ENCODE measurements at places on chromosomes 12 and 14.

GRCh38 chr14:92456215-92457015 is 57.2 kb upstream of the RIN3 start:
- peak; percentile 79 for DNase-seq

DNA sequence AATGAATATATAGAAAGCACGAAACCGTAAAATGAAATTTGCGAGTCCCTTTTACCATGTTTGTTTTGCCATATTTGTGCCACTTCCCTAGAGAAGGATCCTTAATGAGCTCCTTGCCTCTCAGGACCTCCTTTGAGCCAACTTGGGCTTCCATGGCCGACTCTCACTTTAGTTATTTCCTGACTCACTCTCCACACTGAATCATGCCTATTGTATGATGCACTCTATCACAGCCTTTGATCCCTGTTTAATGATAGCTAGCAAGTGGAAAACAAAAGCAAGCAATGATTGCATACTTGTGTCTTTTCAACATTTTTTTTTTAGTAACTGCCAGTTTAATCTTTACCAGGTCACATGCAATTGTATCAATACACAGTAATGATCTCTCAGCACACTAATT is 153.2 kb downstream of the CCER1 start:
- DNase-seq = no peak

GRCh38 chr12:105483691-105484090 is 153.2 kb downstream of the C12orf75 start:
- no peak for DNase-seq

DNA sequence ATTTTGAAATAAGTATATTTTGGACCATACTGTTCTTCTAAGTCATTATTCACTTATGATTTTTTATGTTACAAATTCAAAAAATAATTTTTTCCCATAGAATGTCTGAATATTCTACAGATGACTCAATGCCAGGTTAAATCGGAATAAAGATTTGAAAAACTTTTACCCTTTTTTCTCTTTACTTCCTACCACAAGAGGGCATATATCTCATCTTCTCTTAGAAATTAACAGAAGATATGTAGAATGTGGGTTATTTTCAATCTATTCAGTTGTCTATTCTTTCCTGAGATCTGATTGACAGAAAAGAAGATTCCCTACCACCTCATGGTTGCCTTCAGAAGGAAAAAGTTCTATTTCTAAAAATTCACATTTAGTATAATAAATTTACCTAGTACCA is 53.0 kb upstream of the KITLG start:
- DNase-seq = no peak

GRCh38 chr12:111444925-111445725 is 39.4 kb downstream of the SH2B3 start:
- DNase-seq = no peak

DNA sequence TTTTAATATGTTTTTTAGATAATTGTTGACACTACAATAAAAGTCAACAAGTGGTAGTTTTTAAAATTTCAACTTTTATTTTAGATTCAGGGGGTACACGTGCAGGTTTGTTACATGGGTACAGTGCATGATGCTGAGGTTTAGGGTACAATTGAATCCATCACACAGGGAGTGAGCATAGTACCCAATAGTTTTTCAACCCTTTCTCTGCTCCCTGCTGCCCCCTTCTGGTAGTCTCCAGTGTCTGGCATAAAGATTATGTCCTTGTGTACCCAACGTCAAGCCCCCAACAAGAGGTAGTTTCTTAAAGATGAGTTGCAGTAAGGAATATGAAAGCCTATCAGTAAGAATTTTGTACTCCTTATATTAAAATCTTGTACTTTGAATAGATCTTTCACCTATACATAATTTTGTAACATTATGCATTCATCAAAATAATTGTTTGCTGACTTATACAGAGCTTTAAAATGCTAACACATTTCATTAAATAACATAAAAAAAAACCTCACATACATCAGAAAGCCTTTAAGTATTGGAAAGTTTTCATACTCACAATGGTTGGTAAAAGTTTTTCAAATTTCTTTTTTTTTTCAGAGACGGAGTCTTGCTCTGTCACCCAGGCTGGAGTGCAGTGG is 5.4 kb upstream of the RALGAPA1 start:
- no peak for DNase-seq

DNA sequence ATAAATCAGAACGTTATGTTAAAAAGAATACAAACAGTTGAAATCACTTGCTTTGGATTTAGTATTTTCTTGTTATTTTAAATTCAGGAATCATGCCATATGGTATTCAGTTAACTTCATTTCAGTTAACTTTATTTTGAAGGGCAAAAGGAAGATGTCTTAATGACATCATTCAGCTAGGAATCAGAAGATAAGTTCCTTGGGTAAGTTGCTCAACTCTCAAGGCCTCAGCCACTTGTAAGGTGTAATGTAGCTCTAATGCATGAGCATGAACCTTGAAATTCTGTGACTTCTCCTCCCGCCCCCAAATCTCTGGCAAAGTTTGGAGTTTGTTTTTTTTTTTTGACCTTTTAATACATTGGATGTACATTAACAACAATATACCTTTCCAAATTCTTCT is 42.6 kb downstream of the FRS2 start:
- DNase-seq = no peak

- DNase-seq = no peak
Measured at GRCh38 chr14:23702656-23703426, 66.7 kb downstream of the DHRS2 start.

DNA sequence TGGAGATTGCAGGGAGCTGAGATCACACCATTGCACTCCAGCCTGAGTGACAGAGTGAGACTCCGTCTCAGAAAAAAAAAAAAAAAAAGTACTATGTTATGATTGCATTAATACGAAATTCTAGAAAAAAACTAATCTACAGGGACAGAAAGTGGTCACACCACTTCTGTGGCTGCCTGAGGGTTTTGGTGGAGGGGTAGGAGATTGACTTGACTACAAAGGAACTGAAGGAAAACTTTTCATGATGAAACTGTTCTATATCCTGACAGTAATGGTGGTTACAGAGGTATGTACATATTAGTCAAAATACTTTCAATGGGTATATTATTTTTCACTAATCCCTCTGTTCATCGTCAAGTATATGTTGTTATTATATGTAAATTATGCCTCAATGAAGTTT is 42.1 kb downstream of the FOXN3 start:
- DNase-seq = no peak

- no peak for DNase-seq
Measured at GRCh38 chr12:118332511-118332910, 40.2 kb downstream of the TAOK3 start.

DNA sequence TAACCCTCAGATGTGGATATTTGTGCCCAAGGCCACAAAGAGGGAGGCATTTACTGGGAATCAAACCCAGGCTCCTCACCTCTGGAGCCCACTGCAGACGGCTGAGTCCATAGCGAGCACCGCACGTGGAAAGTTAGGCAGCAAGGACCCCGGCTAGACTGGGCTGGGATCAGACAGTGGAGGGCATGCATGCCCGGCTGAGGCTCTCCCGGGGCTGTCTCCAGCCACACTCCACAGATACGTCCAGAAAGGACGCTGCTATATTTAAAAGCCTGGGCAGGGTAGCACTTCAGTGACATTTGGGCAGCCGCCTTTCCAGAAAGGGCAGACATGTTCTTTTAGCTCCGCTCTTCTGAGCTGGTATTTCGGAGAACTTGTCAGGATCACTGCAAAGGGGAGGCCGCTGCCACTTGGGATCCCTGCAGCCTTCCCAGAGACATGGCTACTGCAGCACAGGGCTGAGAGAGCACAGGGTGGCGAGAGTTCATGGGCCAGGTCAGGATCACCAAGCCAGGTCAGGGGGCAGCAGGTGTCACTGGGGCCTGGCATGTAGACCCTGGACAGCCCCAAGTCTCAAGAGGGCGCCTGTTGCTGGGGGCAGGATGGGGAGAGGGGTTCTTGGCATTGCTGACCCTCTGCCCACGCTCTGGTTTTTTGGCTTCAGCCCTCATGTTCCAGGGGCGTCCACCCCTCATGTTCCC is 121.7 kb downstream of the PHETA1 start:
- DNase-seq = no peak

DNA sequence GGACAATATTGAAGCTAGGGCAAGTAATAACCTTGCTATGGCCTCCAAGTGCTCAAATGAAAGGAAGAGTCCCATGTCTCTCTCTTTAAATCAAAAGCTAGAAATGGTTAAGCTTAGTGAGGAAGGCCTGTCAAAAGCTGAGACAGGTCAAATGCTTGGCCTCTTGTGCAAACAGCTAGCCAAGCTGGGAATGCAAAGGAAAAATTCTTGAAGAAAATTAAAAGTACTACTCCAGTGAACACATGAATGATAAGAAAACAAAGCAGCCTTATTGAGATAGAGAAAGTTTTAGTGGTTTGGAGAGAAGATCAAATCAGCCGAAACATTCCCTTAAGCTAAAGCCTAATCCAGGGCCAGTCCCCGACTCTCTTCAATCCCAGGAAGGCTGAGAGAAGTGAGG is 84.1 kb upstream of the PLEKHA5 start:
- DNase-seq = no peak

DNA sequence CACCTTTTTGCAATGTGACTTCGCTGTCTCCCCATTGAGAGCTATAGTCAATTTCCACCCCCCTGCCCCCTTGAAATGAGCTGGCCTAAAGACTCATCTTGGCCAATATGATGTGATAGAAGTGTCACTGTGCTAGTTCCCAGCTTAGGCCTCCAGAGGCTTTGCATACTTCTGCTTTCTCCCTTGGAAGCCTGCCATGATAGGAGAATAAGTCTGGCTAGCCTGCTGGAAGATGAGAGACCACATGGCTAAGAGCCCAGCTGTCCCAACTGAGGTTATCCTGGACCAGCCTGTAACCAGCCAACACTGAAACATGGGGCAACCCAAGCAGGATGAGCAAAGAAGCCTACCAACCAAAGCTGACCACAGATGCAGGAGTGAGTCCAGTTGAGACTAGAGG is 196.9 kb downstream of the GRIN2B start:
- no peak for DNase-seq

GRCh38 chr12:100661300-100661951 is 87.9 kb downstream of the GAS2L3 start:
- DNase-seq = no peak

DNA sequence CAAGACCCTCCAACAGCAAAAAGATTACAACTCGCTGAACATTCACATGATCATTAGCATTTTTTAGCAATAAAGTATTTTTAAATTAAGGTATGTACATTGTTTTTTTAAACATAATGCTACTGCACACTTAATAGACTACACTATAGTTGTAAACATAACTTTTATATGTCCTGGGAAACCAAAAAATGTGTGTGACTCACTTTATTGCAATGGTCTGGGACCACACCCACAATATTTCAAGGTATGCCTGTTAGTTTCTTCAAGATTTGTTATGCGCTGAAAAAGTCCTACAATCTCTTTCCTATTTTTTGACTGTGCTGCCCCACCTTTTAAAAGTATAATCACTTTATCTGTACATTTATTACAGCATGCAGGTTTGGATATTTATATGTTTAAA is 30.4 kb upstream of the PCNX4 start:
- no peak for DNase-seq

- DNase-seq = no peak
Measured at GRCh38 chr12:105225505-105226015, 10.4 kb downstream of the APPL2 start.

DNA sequence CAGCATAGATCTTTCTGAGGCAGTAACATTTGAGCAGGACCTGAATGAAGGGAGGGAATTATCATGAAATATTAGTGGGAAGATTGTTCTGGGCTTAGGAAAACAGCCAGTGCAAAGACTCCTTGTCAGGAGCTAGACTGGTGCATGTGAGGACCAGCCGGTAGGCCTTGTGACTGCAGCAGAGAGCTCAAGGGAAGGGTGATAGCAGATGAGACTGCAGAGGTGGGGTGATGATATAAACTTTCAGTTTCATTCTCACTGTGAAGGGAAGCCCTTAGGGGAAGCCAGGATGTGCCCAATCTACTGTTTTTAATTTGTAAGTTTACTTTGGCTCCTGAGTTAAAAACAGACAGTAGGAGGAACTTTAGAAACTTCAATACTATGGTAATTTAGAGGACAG is 12.4 kb downstream of the IL22 start:
- peak; percentile 24 for DNase-seq

- DNase-seq = no peak
Measured at GRCh38 chr14:99688210-99688581, 4.1 kb downstream of the CYP46A1 start.

GRCh38 chr12:124646385-124647230 is 79.2 kb upstream of the NCOR2 start:
- DNase-seq = no peak

- DNase-seq = no peak
Measured at GRCh38 chr12:114981036-114981435, 297.1 kb upstream of the TBX3 start.

GRCh38 chr12:76030341-76031080 is 1.1 kb downstream of the PHLDA1 start:
- no peak for DNase-seq

- no peak for DNase-seq
Measured at GRCh38 chr12:48816143-48816854, 2.0 kb upstream of the CACNB3 start.

DNA sequence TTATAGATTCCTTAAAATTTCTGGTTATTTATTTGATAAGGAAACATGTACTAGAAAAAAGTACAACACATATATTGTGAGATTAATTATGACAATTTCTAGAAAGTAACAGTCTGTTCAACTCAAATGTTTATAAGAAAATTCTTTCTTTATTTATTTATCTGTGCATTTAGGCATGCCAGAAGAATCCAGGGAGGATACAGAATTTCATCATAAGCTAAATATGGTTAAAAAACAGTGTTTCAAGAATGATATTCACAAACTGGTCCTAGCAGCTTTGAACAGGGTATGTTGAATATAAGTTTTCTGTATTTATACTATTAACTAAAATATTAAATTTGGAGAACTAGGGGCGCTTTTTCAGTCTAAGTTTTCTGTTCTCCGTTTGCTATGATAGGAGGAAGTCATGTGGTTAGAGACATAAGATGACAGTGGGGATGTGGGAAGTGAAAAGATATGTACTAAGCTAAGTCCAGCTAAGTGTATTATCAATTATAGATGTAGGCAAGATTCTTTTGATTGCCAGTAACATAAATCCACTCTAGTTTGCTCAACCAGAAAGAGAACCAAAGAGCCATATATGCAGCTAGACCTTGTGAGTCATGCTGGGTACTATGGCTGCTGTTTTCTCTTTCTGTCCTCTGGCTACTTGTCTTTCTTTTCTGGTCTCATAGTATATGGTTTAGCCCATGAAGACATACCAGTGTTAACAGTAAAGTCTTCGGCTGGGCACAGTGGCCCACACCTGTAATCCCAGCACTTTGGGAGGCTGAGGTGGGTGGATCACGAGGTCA is 39.0 kb downstream of the LRRK2 start:
- DNase-seq = no peak

GRCh38 chr12:89172224-89172623 is 180.1 kb downstream of the DUSP6 start:
- no peak for DNase-seq

- DNase-seq = no peak
Measured at GRCh38 chr14:92340931-92341330, 18.0 kb downstream of the SLC24A4 start.

DNA sequence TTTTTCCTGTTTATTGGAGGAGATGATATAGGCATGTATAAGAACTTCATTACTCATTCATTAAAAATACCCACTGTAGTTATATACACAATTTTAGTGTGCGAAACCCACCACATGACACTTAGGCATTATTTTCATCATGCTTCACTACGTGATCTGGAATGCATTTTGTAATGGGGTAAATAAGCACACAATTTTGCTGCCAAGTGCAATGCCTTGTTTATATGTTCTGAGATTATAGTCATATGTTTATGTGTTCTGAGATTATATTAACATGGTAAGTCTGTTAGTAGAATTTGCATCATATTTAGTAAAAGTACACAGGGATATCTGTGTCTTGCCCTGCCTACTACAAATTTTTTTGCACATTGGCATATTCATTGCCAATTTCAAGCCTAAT is 1123.0 kb downstream of the LRFN5 start:
- no peak for DNase-seq
